Urothelium cell line (cell line): ENCODE measurements at places on chromosomes 3 and 15.

GRCh38 chr3:107753976-107754375 is 231.2 kb downstream of the BBX start:
- DNase-seq, result no peak

DNA sequence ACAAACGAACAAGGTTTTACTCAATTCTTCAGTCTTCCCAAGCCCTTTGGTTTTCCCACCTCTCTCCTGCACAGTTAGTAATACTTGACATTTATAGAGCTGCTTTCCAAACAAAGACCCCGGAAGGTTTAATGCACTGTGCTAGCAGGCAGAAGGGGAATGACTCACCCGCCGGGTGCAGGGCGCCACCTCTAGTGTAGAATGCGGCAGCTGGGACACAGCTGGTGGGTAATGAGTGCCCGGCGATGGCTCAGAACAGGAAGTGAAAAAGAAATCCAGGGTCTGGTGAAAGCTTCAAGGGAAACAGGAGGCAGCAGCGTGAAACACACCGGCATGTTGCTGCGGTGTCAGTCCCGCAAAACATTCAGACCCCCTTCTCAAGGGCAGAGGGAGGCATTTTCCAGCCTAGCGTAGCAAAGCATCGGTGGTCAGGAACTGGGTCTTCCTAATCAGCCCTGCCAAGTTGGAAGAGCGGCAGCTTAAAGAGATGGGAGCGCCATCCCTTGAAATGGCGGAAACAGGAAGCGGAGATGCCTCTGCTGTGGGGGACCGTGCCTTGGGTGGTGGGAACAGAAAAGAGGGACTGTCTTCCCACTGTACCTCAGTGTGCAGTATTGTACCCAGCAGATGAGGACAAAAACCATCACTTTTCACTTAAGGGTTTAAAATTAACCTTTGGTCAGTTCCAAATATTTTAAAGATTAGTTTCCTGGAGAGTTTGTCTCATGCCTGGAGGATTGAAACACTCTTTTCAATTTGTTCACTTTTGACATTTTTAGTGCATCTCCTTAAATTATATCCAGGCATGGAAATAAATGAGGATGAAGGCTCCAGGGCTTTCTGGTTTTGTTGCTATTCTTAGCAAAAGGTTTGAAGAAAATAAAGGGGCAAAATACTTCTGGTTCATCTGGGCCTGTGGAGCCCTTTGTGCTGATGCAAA is 160.7 kb upstream of the MCTP2 start:
- DNase-seq, result peak; percentile 73

GRCh38 chr15:83930392-83931212 is 276.7 kb downstream of the ADAMTSL3 start:
- DNase-seq, result no peak

DNA sequence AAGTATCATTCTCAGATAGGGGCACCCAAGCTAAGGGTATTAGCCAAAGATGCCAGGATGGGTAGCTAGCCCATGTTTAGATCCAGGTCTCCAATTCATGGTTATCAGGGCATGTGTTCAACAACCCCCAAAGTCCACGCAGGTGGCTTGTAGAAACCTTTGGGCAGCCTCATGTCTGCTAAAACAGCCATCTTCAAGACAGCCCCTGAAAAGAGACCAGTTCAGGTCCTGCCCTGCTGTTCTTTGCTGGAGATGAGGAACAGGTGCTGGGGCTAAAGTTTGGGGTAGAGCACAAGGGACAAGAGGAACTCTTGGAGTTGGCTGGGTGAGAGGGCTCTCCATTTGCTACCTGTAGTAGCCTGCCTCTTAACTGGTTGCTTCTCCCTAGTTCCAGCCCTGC is 4.6 kb downstream of the PPM1M start:
- no peak for DNase-seq

GRCh38 chr3:52345521-52346109 is 29.5 kb downstream of the DNAH1 start:
- no peak for DNase-seq

GRCh38 chr15:67897646-67898339 is 57.9 kb upstream of the RNU6-1 start:
- DNase-seq, result no peak

GRCh38 chr3:87488765-87489164 is 212.4 kb upstream of the POU1F1 start:
- DNase-seq, result no peak

GRCh38 chr3:189659571-189659970 is 28.4 kb downstream of the TP63 start:
- DNase-seq, result no peak

- DNase-seq, result no peak
These were observed 51.8 kb downstream of the DUT start for GRCh38 chr15:48383031-48383430.
